Caki2 (cell line): ENCODE measurements at places on chromosomes 16 and 17. TPM values are rescaled to one million over a fixed set of nuclear protein-coding genes. Genes with fewer than 3 reads are reported as not detected.

DNA sequence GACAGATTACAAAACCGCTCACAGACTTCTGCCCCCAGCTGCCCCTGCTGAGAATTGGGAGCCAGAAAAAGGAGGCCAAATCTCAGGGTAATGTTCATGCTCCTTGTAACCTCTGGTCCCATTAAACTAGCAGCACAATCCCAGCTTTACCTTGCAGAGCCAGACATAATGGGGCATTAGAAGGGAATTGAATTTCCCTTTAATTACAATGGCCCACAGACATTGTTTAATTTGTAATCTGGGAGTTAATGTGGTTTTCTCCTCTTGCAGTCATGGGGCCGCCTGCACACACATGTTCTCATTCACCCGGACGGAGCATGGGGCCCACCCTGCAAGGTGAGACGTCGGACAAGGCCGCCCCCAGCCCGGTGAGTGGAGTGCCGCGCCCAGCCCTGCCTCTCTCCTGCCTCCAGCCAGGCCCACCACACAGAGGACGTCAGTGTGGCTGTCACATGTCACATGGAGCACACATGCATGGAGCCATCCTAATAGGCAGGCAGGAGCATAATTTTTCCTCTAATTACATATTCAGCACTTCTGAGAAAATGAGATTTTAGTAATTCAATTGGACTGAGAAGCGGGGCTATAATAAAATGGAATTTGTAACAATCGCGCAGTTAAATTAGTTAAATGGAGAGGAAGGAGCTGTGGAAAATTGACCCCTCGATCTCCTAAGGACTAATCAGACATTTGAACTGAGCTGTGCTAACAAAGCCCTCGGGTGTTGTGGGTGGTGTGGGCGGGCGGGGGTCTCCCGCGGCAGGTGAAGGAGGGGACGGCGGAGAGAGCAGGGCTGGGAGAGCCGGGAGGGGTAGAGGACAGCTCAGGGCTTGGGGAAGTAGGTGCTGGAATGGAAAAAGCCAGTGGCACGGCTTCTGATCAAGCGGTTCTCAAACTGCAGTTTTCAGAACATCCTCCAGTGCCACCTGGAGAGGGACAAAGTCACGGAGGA, 87.7 kb downstream of the ENGASE start:
- DNase-seq: no peak

Gene CBLN1
- total RNA-seq: not detected in 2 replicates

- DNase-seq: no peak
These were observed 64.8 kb downstream of the SPECC1 start for GRCh38 chr17:20074001-20074400.

DNA sequence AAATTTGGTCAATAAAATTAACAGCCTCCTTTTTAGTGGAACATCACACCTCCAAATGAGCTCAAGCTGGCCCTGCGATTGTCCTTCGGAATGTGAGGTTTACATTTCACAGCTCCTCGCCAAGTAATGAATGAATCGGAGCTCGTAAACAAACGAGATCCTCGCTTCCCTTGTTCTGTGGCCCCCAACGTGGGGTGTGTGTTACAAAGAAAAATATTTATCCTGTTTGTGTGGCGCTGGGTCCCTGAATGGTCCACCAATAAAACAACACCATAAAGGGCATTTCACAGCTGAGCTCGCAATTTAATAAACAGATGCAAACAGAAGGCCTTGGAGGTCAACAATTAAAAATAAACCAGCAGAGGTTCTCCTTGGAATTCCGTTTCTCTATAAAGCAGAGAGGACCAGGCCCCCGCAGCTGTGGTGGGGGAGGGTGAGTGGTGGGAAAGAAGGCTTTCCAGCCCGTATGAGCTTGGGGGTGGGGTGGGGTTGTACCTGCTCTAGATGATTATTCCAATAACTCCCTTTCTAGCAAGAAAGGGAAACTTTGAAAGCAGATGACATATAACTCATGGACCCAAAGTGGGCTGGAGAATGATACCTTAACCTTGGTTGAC, 393.9 kb upstream of the SALL1 start:
- no peak for DNase-seq

DNA sequence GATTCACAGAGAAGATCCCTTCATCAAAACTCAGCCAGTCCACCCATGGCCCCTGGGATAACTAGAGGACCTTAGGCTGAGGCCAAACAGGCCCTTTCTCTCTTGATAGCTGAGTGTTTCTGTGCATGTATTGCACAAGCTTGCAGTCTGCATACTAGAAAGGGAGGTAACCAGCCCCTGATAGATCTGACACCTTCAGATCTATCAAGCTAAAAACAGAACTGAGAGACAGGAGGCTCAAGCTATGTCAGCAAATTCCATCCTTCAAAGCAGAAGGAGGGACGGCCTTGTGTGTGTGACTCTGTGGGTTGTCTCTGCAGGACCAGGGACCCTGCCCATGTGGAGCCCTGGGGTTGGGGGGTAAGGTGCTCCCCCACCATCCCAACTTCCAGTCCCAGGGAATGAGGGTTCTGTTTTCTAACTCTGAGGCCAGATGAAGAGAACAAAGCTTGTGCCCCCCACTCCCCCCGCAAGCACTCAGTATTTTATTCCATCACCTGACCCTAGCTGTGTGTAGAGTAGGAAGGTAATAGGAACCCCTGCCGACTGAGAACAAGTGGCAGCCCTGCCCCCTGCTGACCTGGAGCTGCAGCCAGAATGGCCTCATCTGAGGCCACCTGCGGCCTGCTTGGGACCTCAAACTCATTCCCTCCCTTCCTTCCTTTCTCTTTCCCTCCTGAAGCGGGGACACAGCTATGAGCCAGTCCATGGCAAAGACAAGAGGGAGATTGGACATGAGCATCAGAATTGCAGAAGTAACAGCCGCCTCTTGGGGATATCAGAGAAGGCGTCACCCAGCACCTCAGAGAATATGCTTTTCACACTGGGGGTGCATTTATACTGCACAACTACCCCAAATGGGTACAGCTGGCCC, 63.8 kb downstream of the SMPD3 start:
- no peak for DNase-seq

- DNase-seq: no peak
These were observed 5.7 kb upstream of the LGALS3BP start for GRCh38 chr17:78985395-78985794.

DNA sequence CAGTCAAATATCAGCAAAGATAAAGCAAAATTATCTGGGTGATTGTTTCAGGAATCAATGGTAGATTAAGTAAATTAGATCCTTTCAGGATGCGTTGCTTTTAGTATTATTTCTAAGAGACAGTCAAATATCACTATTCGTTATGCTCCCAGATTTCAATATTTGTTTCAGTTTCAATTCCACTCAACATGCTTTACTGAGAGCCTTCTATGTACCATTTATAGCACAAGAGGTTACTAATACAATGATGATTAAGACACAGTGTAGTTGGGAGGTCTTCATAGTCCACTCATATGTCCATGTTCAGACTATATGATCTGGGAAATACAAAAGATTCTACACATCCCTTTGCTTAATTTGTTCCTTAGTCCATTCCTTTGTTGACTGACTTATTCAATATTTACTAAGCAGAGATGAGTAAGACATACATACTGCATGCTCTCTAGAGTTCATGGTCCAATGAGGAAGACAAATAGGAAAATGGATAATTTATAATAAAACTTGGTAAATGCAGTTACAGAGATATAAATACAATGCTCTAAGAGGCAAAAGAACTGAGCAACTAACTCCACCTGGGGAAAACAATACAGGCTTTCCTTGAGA, 88.2 kb upstream of the NOG start:
- DNase-seq: no peak

GRCh38 chr17:5078106-5079028, at the start of gene ZFP3:
Gene ZFP3, plus strand, starts transcription at chr17:5078467. Its CDS starts 13,038 bp downstream, at chr17:5091505.
- no peak for DNase-seq

Gene MYL4
- total RNA-seq: not detected in 2 replicates

DNA sequence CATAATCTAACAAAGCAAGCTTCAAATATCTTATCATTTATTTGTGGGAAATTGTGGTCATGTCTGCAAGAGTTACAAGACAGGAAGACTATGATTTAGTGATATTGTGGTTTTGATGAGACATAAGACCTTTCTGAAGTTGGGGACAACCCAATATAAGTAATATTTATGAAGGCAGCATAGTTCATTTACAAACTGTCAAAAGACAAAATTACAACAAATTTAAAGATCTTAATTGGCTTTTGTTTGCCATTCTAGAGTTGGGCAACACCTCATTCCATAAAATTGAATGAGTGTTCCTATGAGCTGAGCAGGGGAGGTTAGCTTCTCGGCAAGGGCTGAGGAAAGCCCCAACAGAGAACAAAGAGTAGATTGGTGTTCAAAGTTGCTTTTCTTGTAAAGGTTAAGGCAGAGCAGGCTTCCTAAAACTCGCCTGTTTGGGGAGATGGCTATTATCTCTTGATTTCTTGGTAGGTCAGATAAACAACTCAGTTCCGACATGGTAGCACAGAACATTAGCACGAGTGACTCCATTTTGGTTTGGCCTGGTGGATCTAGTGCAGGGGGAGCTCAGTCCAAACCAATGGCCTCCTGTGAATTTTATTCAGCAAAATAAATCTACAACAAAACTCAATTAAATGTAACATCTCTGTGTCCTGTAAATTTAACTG, 10.9 kb upstream of the MMD start:
- DNase-seq: no peak
